ENCODE measurements at places on chromosomes 3 and 15.

DNA sequence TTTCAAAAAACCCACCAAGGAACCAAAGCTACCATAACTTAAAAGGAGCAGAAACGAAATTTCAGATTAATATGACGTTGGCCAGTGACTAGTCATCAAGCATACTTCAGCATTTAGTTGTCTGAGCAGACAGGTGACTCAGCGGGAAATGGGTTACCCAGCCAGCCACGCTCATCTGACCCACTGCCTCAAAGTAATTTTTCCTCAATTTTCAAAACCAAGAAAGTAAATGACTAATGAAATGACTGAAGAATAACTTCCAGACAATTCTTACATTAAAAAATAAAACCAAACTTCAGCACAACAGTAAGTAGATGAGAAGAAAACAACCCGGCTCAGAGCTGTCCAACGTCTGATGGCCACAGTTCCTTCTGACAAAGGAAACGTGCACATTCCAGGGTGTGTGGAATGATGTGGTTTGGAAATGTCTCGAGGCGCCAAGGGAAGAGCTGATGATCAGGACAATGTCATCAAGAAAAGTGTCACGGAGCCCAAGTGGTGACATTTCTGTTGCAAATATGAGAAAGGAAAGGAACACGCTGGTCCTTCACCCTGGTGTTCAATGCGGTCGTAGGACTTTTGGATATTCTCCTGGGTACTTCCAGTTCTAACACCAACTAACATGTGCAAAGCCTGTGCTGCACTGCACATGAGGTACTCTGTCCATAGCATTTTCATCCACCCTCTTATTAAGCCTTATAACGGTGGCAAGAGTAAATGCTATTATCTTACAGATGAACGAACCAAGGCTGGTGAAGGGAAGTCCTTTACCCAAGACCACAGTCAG, 79.1 kb downstream of the FOXP1 start:
- no peak for DNase-seq

DNA sequence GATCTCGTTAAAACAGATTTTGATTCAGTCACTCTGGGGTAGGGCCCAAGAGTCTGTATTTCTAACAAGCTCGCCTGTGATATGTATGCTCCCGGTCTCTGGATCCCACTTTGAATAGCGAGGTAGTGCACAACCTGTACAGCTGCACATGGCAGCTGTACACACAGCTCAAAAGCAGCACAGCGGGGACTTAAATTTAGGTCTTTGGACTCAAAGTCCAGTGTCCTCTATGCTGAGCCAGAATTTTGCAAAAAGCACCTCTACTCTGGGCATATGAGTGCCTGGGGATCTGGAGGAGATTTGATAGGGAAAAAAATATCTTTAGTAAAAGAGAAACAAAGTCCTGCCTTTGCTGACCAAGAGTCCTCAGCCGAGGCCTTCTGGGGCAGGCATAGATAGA, 83.1 kb downstream of the HMG20A start:
- DNase-seq: no peak

DNA sequence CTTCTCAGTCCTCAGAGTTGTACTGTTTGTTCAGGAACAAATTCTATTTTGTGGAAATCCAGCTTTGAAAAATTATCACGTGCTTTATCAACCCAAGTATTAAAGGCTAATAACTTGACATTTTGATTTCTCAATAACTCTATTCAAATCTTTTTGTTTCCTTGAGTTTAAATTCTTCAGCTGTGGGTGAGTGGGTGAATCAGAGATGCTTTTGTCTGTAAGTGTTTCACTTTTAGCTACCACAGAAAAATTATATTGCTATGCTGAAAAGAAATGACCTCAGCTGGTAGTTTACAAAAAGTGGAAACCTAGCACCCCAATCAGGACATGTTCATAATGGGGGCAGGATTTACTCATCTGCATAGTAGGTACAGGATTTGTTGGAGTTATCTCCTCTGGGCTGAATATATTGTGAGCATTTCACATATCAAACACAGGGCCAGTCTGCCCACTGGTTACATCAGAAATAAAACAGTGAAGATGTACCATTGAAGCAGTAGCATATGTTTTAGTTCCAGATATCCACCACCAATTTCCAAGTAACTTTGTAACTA, 30.5 kb downstream of the MINDY4B start:
- DNase-seq: no peak

- no peak for DNase-seq
These were observed 21.0 kb upstream of the SLC25A38 start for GRCh38 chr3:39362192-39362591.

DNA sequence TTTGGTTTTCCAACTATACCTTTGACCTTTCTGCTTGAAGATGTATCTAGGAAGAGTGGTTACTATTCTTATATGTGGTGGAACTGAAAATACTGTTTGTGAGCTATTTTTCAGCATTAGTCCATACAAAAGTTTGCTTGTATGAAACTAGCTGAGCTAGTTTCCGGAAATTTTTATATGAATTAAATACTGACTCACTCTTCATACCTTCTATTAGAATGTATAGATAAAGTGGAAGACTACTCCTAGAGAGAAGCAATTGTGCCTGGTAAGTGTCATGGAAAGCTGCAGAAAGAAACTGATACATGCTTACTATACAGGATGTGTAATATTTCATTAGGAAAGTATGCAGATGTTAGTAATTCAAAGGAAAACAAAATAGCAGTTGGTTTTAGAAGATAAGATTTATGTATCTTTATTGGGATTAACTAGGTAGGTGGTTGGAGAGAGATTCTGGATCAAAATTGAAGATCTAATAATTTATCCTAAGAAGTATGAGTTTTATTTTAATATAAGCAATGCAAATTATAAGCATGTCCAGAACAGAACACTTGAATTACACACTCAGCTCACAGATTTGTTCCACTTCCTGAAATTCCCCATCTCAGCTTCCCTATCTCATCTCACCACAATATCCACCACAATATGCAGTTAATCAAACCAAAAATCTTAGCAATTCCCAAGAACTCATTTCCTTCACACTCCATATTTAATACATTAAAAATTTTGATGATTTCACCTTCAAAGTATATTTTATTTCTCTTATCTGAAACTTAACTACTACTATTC, 82.8 kb downstream of the BCHE start:
- no peak for DNase-seq

DNA sequence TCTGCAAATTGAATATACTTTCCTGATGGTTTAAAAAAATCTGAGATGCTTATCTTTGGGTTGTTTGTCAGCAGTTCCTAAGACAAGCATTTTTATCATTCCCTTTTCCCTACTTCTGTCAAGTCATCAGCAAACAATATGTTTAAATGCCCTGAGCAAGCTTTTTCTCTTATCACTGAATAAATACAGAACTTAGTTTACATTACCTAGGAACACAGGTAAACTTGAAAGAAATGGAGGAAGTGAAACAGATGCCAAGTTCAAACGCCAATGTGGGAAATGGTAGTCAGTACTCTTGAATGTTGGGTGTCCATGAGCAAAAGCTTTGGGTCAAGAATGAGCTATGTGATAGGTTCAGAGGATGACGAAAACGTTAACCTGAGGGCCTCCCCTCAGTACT, 17.2 kb upstream of the TCAIM start:
- DNase-seq: no peak

GRCh38 chr3:78178740-78179363, 1139.0 kb downstream of the ROBO2 start:
- DNase-seq: no peak

DNA sequence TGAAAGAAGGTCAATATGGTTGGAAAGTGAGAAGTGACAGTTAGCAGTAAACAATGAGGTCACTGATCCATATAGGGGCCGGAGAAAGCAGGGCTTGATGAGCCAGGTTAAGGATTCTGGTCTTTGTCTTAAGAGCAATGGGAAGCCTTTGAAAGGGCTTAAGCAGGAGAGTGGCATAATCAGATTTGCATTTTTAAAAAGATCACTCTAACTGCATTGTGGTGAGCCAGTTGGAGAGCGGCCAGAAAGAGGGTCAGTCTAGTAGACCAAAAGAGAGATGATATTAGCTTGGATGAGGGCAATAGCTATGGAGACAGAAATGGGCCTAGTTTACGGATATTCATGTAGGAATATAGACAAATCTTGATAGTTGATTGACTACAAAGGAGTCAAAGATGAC, 46.6 kb downstream of the CPNE4 start:
- no peak for DNase-seq

- no peak for DNase-seq
These were observed 37.1 kb upstream of the BOC start for GRCh38 chr3:113174304-113174703.

- DNase-seq: no peak
These were observed 81.7 kb upstream of the TJP1 start for GRCh38 chr15:29903785-29904464.

DNA sequence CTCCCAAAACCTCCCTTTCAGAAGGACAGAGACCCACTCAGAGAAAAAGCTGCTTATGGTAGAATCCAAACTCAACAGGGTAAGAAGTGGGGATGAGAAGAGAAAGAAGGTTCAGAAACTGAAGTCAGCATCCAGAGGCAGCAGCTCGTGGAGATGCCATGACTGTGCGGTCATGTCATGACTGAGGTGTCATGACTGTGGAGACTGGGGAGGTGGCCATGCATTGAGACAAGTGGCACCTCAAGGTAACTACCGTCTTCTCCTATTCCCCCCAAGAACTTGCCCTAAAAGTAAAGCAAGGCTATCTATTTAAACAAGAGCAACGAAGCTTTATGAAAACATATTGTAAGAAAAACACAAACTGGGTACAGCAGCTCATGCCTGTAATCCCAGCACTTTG, 15.1 kb downstream of the CHRNA3 start:
- no peak for DNase-seq

DNA sequence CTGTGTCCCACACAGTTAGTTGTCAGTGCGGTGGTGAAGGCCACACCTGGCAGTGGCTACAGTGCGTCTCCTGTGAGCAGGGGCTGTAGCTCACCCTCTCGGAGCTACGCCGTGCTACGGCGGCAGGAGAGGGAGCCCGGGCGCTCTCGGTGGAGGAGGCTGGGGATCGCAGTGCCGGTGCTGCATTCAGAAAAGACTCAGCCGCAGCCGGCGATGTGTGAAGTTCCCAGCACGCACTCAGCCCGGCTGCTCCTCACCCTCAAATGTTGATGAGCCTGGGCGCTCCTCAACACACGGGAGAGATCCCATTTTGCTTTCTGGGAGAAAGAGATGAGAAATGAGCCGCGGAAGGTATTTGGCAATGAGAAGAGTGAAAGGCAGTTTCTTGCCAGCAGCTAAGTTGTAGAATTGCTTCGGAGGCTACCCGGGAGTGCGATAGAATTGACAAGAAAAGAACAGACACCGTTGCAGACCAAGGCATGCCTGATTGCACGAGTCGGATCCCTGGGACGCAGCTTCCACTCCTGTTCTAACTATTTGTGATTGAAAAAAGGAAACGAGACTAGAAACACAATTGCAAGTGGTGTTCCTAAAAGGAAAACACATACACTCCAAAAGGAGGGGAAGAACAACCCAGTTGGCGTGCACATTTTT, at the start of gene UNC13C:
TSS of gene UNC13C (plus strand) at position 189 of the 654 bp plus-strand sequence. CDS start 34,463 bp downstream, outside the sequence.
- DNase-seq: no peak

- no peak for DNase-seq
These were observed 21.1 kb upstream of the CMTM8 start for GRCh38 chr3:32217339-32217738.

DNA sequence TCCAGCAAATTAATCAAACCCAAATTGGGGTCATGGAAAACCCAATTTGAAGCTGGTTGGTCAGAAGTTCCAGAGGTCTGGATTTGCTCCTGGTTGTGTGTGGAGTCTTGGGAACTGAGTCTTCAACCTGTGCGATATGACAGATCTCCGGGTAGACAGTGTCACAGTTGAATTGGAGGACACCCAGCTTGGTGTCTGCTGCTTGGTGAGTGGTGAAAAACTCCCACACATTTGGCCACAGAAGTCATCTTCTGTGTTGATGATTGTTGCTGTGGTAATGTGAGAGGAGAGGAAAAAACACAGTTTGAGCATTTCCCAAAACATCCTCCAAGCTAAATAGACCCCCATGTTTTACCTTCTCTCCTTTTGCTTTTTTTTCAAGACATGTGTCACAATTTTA, 218.1 kb downstream of the TP63 start:
- DNase-seq: no peak

- no peak for DNase-seq
These were observed 191.5 kb upstream of the MLF1 start for GRCh38 chr3:158379517-158379916.

- DNase-seq: no peak
These were observed 128.8 kb downstream of the FOXP1 start for GRCh38 chr3:71454512-71455403.

GRCh38 chr3:182485301-182485700, 308.0 kb upstream of the ATP11B start:
- no peak for DNase-seq

GRCh38 chr15:95457520-95457919, 873.0 kb upstream of the NR2F2 start:
- no peak for DNase-seq

DNA sequence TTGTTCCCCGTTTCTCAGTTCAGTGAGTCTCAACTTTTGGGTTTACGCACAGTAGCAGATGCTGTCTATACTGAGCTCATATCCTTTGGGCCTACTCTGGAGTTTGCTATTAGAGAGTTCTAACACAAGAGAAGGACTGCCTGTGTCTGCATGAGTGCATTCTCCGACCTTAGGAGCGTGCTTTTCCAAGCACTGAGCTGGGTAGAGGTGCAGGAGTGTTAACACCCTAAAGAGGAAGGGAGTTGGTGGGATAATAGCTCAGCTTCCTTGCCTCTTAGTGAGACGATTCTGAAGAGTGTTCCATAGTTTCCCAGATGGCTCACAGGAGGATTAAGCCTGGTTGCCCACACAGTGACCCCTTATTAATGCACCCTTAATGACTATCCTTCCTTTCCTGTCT, 6.9 kb upstream of the OXSR1 start:
- no peak for DNase-seq

DNA sequence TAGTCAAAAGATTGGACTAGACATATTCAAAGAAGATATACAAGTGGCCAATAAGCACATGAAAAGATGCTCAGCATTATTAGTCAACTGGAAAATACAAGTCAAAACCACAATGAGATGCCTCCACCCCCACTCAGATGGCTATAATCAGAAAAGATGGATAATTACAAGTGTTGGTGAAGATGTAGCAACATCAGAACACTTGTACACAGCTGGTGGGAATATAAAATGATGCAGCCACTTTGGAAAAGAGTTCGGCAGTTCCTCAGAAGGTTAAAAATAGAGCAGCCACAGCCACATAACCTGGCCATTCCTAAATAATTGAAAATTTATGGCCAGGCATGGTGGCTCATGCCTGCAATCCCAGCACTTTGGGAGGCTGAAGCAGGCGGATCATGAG, 38.4 kb downstream of the HEG1 start:
- no peak for DNase-seq

- DNase-seq: no peak
These were observed 26.9 kb upstream of the SAMMSON start for GRCh38 chr3:69972672-69973071.

Data from substantia nigra (tissue), 51 donors.